ENCODE measurements at places on chromosomes 6 and 20.

DNA sequence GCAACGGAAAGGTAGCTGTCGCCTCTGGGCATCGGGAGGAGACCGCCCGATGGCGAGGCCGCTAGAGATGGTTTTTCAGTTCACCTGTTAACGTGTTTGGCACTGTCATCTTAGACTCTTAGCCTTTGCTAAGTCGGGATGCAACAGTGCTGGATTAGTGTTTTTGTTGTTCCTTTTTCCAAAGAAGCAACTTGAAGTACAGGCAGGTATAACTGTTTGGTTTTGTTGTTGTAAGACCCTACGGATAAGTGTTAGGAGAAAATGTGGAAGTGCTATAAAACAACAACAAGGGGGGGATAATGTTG lies 723 bp downstream of the MANEA start:
- DNase-seq: no peak

- no peak for DNase-seq
Observed at GRCh38 chr20:60035-60918, 27.2 kb upstream of the DEFB125 start.

GRCh38 chr6:130431346-130431852 lies 65.6 kb downstream of the TMEM200A start:
- no peak for DNase-seq

- DNase-seq: peak; percentile 43
Observed at GRCh38 chr20:62668441-62669027, 26.2 kb downstream of the SLCO4A1 start.

DNA sequence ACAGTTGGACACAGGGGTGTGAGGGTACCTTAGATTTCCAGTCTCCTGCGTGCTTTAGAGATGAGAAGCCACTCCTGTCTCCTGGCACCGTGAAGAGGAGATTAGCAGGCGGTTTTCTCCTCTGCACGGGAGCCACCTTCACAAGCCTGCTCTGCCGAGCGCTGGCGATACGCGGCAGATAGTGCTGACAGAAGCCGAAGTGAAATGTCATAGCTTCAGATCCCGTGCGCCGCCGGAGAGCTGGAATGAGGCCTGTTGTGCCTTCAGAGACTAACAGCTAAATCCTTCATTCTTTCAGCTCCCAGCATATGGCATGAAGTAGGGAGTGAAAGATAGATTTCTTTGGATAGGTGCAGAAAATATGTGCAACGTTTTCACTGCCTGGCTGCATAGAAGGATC lies 371.0 kb downstream of the TAF4 start:
- DNase-seq: no peak

GRCh38 chr6:24464253-24465038 lies 24.9 kb downstream of the GPLD1 start:
- no peak for DNase-seq

- DNase-seq: no peak
Observed at GRCh38 chr6:81172056-81172740, 580.3 kb downstream of the TENT5A start.
